CD4-positive, alpha-beta T cell treated with Interleukin-17A for 1 hour (primary cell): ENCODE measurements at places on chromosomes 7 and 10.

GRCh38 chr10:76885816-76886215 lies 751.8 kb downstream of the KCNMA1 start:
- DNase-seq = no peak

- no peak for DNase-seq
These were observed 34.8 kb upstream of the SDK1 start for GRCh38 chr7:3266240-3266639.

DNA sequence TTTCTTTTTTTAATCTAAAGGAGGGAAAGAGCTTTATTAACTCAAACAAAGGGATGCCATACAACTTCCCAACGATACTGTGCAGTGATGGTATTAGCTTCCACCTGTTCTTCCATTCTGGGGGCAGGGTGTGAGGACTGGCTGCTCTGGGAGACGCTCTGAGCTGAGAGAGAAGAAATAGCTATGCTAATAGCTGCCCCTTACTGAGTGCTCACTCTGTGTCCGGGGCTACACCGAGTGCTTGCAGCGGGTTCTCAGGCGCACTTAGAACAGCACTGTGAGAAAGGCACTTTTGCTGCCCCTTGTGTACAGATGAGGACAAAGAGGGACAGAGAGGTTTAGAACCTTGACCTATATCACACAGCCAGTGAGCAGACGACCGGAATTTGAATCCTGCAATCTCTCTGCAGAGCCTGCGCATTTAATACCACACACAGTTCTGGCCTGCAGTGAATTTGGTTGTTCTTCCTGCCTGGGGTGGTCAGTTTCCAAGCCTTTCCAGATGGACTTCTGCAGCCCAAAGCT lies 142.2 kb downstream of the PLPP4 start:
- DNase-seq = no peak

DNA sequence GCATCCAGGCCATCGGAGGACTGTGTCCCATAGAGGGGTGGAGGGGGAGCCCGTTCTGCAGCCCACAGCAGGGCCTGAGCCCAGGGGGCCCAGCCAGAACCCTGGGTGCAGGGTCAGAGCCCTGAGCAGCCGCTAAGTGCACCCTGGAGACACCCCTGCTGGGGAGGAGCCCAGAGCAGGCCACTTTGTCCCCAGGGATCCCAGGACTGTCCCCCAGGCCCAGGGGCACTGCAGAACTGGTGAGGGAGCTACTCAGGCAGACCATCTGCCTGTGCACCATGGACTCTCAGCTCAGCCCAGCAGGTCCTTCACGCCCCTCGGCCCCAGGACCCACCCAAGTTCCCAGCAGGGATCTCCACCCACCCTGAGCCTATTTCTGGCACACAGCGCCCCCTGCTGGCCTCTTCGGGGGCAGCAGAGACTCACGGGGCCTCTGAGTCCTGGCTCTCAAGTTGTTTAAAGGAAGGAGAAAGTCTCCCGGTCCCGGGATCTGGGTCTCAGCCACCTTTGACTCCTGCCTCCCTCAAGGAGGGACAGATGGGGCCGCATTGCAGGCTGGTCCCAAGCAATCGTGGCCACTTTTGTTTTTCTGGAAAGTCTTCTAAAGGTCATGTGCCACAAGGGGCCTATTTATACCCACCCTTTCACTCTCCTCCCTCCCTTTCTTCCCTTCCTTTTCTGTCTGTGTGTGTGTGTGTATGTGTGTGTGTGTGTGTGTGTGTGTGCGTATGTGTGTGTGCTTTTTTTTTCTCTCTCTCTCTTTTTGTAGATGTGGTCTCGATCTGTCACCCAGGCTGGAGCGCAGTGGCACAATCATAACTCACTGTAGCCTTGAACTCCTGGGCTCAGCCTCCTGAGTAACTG lies 90.3 kb downstream of the MYL10 start:
- peak; percentile 34 for DNase-seq

- no peak for DNase-seq
These were observed 6.8 kb upstream of the CDK6 start for GRCh38 chr7:92843034-92843760.

- no peak for DNase-seq
These were observed 16.3 kb upstream of the SLC29A4 start for GRCh38 chr7:5266191-5267028.

DNA sequence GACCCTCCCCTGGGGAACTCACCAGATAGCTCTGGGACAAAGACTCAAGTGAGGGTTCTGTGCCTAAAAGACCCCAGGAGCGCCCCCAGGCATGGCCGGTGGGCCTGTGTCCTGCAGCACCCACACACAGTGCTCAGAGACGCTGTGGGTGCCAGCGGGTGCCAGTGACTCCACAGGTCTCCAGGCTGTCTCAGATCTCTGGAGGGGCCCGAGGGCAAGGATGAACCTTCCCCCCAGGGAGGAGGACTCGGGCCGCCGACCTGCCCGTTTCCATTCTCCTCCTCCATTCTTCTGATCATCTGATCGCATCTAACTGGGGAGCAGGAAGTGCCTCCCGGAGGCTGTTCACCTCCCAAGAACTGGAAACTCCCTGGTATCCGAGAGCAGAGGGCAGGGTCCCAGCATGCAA lies 980 bp downstream of the ADAM8 start:
- peak; percentile 61 for DNase-seq

DNA sequence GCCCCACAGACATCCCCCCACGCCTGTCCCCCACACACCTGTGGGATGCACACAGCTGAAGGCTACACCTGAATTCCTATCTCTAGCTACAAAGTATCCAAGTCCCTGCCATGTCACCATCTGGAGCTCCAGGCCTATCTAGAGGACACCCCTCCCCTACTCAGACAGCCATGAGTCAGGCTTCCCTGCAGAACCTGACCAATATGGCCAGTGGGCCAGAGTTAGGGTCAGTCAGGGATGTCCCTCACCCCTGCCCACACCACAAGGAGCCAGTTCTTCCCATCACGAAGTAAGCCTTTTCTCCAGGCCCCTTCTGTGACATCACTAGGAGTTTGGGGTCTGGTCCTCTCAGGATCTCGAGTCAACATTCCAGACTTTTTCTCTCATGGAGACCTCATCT lies 10.6 kb upstream of the SLC18A3 start:
- no peak for DNase-seq

GRCh38 chr7:134554417-134554966 lies 5.6 kb downstream of the AKR1B15 start:
- DNase-seq = no peak
